Stimulated activated CD4-positive, alpha-beta T cell treated with anti-CD3 and anti-CD28 coated beads, Interleukin-1b, Interleukin-23, amount 100 ng/mL, for 1 hour (primary cell): ENCODE measurements at places on chromosomes 2 and 18.

- no peak for DNase-seq
These were observed 32.0 kb upstream of the PLB1 start for GRCh38 chr2:28463893-28464292.

- DNase-seq, result no peak
These were observed 924.9 kb upstream of the FAM98A start for GRCh38 chr2:34523958-34524514.

GRCh38 chr2:178928077-178928476, 120.9 kb upstream of the TTN start:
- DNase-seq, result no peak

- no peak for DNase-seq
These were observed 52.2 kb downstream of the EDAR start for GRCh38 chr2:108936866-108937265.

DNA sequence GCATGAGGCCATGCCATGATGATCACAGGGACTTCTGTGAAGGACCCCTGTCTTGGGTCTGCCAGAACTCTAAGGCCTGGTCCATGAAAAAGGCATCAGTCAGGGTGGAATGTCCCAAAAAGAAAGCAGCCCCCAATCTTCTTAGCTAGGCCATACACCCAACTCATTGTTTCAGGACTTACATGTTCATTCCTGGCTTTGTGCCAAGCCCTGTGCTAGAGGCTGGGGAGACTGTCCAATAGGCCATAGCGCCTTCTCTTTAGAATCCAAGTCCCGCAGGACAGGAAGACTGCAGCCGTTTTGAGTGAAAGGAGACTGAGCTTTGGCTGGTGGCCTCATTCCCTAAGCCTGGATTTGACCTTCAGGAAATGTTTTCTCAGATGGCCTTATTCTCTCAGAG, 247.3 kb downstream of the PRKCE start:
- DNase-seq, result no peak

DNA sequence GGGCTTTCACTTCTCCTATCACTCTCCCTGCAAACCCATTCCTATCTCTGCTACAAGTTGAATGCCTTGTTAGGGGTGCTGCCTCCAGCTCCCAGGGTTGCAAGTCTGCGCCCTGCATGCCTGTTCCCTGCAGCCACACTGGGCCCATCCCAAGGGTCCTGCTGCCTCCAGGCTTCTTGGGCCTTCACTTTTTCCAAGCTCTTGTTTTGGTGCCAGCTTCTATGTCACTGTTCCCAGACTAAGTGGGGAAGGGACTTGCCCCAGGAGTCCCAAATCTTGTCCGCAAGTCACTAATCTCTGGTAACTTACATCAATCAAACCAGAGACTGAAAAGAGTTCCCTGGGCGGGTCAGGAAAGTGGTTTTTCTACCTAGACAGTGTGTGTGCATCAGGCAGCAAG, 65.4 kb downstream of the ZCCHC2 start:
- no peak for DNase-seq

DNA sequence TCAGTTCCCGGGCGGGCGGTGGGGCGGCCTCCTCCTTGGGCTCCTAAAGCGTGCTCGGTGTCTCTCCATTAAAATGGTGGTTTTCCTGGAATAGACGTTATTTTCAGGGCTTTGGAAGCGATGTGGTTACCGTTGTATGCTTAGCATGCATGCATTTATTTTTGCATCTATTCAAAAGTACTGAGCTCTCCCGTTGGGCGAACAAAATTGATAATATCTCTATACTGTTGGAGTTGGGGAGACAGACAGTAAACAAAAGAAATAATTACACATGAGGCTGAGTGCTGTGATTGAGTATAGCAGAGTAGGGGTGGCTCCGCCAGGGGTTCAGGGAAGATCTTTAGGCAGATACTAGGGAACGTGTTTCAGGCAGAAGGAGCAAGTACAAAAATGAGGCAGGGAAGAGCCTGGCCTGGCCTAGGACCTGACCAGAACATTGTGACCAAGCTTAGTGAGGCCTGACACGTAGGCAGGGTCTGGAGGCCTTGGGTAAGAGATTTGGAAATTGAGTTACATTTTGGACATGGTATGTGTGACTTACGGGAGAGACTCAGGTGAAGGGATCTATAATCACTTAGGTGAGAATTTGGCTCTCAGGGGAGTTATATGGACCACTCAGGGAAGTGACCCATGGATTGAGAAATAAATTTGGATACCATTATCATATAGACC, 674 bp downstream of the NCAPH start:
- no peak for DNase-seq

- DNase-seq, result no peak
These were observed 171.2 kb downstream of the SP3 start for GRCh38 chr2:173793709-173794565.

GRCh38 chr2:184006998-184007397, 591.3 kb upstream of the ZNF804A start:
- DNase-seq, result no peak

GRCh38 chr2:30230497-30231211, 680 bp upstream of the LBH start:
- DNase-seq, result no peak
